ENCODE measurements at places on chromosomes 11 and 22. TPM values are rescaled to one million over a fixed set of nuclear protein-coding genes. Genes with fewer than 3 reads are reported as not detected.

- DNase-seq = no peak
These were observed 442.9 kb downstream of the AASDHPPT start for GRCh38 chr11:106520146-106520912.

The MAPK8IP2 gene
- total RNA-seq = 0.17 TPM

The CFAP68 gene
- 17.7 TPM for total RNA-seq

DNA sequence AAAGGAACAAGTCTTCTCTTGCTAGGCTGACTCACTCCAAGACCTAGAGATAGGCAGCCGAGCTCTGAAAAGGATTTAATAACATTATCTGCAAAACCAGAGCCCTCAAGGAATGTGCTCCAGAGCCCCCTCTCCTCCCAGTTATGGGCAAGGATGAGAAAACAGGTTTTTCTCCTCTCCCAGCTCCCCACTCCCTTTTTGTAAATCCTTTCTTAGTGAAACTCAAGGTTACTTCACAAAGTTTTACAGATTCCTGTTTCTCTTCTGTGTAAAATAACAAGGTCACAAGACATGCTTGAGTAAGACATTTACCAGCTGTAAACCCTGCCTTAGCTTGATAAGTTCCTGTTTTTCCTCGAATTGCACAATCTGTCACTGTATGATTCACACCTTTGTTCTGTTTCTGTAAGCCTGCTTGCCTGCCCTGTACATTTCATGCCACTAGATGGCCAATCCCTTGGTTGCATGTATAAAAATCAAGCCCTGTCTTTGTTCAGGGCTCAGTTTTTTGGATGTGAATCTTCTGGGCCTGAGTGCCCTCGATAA lies 489.4 kb downstream of the KCNA4 start:
- no peak for DNase-seq

- no peak for DNase-seq
These were observed 77.2 kb upstream of the AKIP1 start for GRCh38 chr11:8833568-8834315.

The KDM4D gene
- total RNA-seq = 1.1 TPM

The SCGB1C1 gene
- total RNA-seq = not detected

DNA sequence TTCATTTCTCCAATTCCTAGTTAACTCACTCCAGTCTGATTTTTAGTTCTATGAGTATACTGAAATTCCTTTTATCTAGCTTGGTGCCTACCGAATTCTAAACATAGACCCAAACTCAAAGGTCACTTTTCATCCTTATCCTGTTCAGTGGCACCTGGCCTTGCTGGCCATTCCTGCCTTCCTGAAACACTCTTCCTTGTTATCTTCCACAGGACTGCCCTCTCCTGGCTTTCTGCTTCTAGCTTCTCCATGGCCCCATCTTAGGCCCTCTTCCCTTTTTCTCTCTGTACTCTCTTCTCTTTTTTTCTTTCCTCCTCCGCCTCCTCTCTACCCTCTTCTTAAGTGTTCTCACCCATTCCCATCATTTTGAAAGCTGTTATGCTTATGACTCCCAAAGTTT lies 87.3 kb downstream of the WNT11 start:
- DNase-seq = no peak

All from activated T-helper 1 cell treated with anti-CD3 and anti-CD28 coated beads, Interleukin-12 subunit alpha, Interleukin-12 subunit beta, Interleukin-2, Interleukin-4 antibody, amounts not matched to agents 30 ng/mL and 10 ng/mL and 1 ng/mL, durations not matched to agents 14 hours and 24 hours and 36 hours (primary cell).